ENCODE measurements at places on chromosomes 4 and X. TPM values are rescaled to one million over a fixed set of nuclear protein-coding genes. Genes with fewer than 3 reads are reported as not detected.

DNA sequence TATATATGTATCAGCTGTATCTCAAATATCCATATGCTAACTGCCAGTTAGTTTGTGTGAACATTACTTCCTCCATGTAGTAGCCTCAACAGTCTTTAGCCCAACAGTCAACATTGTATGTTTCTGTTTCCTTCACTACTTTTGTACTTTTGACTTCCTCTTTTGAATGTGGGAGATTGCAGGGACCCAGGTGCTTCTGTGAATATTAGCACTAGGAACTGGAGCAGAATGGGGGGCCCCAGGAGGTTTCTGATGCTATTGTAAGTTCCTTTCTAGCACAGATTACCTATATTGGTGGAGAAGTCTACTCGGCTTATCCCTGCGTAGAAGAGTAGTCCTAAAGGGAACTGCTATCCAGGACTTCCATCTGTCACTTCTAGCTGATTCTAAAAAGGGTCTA lies 2.3 kb downstream of the PLAC8 start:
- DNase-seq = no peak
- no peaks in the 10 kb centered on the region for H3K36me3 ChIP-seq
- H3K4me1 ChIP-seq = no peaks in the 10 kb centered on the region
- H3K27ac ChIP-seq = peak overlapping the region; percentile 90
- no peaks in the 10 kb centered on the region for H3K27me3 ChIP-seq

Gene GK
- 30.0 TPM for total RNA-seq

- no peaks in the 10 kb centered on the region for H3K36me3 ChIP-seq
- H3K27me3 ChIP-seq = no peaks in the 10 kb centered on the region
Measured at GRCh38 chr4:143514497-143514896, 995 bp downstream of the SMARCA5 start.

Gene XAGE1A
- not detected for total RNA-seq

Gene GATB
- total RNA-seq = 22.9 TPM

Gene GRPEL1
- total RNA-seq = 50.9 TPM

Gene TLR1
- total RNA-seq = 4.7 TPM

- no peak overlapping the region for H3K27ac ChIP-seq
- peak; percentile 3 for DNase-seq
- H3K4me1 ChIP-seq = no peaks in the 10 kb centered on the region
- no peak overlapping the region for H3K4me3 ChIP-seq
- H3K27me3 ChIP-seq = no peaks in the 10 kb centered on the region
- H3K36me3 ChIP-seq = no peaks in the 10 kb centered on the region
Measured at GRCh38 chr4:184357772-184358171, 116.6 kb downstream of the IRF2 start.
